ENCODE measurements at places on chromosomes 3 and 15.

- DNase-seq, result no peak
Measured at GRCh38 chr15:58355382-58355971, 76.3 kb upstream of the LIPC start.

GRCh38 chr3:52317208-52318000 lies 1.3 kb downstream of the DNAH1 start:
- peak; percentile 49 for DNase-seq

DNA sequence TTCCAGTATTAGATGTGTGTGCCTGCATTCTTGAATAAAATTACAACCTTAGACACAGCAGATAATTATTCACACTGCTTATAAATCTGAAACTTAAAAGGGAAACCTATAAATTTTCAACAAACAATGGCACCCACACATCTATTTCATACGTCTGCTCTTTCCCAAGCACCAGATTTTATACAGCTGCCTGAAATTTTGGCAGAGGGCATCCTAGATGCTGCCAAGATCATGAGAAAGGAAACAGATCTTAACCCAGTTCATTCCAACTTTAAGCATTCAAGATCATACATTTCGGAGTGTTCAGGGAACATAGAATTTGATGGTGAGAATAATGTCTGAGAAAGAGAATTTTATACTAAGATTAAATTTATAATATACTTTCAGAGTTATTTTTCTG lies 53.1 kb downstream of the CLDN1 start:
- DNase-seq, result no peak

DNA sequence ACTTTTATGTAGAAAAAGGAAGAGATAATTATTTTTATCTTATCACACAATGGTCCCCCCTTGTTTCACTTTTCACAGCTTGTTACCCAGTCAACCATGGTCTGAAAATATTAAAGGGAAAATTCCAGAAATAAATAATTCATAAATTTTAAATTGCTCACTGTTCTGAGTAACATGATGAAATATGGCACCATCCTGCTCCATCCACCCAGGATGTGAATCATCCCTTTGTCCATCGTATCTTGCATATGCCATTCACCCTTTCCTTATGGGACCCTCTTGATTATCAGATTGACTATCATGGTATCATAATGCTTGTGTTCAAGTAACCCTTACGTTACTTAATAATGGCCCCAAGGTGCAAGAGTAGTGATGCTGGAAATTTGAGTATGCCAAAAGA lies 43.7 kb downstream of the ANKRD28 start:
- DNase-seq, result no peak

GRCh38 chr3:34258271-34258998 lies 460.0 kb downstream of the PDCD6IP start:
- no peak for DNase-seq

DNA sequence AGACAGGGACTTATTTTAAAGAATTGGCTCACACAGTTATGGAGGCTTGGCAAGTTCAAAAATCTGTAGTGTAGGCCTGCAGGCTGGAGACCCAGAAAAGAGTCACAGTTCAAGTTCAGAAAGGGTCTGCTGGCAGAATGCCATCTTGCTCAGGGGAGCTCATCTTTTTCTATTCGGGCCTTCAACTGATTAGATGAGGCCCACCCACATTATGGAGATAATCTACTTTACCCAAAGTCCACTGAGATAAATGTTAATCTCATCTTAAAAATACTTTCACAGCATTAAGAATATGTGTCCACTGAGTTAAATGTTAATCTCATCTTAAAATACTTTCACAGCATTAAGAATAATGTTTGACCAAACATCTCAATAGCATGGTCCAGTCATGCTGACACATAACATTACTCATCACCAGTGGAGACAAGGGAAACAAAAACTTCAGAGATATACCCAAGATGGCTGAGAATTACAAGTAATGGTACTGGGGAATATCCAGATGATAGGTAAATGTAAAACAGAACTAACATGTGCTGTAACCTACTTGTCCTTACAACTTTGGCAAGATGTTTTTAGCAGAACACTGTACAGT lies 74.3 kb upstream of the STAC start:
- no peak for DNase-seq

DNA sequence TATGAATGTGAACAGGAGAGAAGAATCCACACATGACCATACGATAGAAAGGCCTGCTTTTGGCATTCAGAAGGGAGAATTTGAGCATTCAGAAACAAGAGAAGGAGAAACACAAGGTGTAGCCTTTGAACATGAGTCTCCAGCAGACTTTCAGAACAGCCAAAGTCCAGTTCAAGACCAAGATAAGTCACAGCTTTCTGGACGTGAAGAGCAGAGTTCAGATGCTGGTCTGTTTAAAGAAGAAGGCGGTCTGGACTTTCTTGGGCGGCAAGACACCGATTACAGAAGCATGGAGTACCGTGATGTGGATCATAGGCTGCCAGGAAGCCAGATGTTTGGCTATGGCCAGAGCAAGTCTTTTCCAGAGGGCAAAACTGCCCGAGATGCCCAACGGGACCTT lies 28.4 kb downstream of the RBM6 start:
- no peak for DNase-seq

GRCh38 chr15:89385596-89386331 lies 51.1 kb upstream of the POLG start:
- no peak for DNase-seq
